Retina (tissue), 1 donor: ENCODE measurements at places on chromosomes 1 and 21.

DNA sequence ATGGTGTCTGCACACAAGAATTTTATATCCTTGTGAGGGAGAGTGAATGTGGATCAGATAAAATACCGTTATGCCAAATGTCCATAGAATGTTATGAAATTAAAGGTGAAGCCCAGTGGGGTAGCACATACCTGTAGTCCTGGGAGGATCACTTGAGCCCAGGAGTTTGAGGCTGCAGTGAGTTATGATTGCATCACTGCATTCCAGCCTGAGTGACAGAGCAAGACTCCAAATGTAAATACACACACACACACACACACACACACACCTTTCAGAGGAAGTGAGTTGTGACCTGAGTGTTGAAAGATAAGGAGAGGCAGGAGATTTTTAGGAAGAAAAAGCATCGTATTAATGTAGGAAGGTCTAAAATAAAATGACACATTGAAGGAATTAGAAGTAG is 28.1 kb upstream of the ZYG11A start:
- DNase-seq: no peak

DNA sequence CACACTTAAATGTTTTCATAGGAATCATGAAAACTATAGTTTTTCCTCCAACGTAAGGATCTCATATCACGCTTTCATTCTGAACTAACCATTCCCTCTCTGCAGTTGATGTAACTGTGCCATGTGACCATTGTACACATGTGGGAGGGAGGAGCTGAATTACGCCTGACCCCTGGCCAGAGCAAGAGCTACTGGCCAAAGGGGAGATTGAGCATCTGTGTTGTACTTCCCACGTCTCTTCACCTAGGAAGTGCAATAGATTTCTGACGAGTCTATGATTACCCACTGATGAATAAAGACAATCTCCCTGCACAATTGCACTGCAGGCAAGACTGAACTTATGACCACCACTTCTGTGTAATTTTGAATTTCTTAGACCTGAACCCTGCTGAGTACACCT is 24.0 kb downstream of the PTPRC start:
- DNase-seq: no peak

DNA sequence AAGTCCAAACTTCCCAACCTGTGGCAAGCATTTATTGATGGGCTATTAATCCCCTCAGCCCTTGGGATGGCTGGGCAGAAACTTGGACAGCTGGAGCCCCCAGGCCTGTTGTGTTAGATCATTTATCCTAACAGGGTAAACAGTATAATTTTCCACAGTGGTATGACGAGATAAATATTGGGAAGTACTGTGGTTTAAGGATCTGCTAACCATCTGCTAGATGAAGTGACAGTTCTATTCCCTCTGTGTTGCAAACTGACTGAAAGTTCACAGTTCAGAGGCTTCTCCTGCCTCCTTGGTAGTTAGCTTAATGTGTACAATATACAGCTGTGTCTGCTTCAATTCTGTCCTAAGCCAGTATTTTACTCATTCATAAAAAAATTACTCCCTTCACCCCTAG is 127.5 kb upstream of the CHODL start:
- no peak for DNase-seq

DNA sequence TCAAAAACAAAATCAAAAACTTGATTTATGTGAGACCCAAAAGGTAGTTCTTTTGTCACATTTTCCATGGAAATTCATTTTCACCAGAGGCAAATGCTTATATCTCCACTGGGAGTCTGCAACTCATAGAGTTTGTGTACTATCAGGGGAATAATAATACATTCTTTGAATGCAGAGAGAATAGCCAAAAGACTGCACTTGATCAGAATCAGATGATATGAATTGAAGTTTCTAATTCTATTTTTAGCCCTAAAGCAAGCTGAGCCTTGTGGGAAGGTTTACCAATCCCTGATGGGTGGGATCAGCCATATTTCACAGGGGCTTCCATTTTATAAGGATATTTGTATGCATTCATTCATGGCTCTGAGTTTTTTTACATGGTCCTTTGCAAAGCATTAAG is 49.6 kb downstream of the TSEN15 start:
- no peak for DNase-seq

DNA sequence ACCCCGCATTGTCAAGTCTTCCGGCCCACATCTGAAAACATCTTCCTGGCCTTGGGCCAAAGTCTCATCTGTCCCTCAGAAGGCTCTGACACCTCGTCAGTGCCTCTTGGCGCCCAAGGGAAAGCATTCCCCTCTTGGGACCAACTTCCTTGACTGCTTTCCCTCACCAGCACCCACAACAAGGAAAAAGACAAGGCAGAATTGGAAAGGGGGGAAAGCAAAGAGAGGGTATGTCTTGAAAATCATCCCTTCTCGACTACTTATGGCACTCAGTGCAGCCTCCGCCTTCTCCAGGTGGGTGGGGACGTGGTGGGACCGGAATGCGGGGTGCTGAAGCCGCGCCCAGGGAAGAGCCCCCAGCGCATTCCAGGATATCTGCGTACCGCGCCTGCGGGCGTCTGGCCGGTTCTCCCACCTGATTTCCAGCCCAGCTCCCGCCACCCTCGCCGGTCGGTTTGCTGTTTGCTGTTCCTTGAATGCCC is 554 bp upstream of the SLC39A1 start:
- no peak for DNase-seq

DNA sequence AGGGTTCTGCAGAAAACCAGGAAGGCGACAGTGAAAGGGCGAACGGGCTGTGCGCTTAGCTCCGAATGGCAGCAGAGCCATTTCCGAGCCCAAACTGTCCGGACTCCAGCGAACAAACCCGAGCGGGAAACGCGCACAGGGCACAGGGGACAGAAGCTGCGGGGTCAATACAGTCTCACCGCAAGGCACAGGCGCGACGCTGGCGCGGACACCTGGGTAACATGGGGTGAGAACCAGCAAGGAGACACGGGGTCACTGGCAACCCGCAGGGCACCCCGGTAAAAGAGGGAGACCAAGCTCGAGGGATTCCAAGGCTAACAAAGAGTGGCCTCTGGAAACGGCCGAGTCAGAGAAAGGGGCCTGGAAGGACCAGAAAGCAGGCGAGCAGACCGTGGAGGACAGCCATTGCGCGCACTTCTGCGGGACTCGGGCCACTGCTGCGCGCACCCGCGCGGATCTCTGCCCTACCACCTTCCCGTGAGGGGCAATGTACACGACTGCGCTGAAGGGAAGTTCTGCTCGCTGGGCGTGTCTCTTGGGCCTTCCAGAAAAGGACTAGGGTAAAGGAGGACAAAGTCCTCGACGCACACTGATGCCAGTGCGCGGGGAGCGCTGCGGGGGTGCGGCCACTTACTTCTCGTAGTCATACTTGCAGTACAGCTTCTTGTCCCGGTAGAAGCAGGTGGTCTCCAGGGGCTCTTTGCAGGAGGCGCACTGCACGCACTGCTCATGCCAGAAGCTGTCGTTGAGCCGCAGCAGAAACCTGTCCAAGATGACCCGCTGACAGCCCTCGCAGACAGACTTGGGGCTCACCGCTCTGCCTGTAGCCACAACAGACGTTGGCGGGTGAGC is 3.8 kb downstream of the LMX1A start:
- DNase-seq: peak; percentile 81

DNA sequence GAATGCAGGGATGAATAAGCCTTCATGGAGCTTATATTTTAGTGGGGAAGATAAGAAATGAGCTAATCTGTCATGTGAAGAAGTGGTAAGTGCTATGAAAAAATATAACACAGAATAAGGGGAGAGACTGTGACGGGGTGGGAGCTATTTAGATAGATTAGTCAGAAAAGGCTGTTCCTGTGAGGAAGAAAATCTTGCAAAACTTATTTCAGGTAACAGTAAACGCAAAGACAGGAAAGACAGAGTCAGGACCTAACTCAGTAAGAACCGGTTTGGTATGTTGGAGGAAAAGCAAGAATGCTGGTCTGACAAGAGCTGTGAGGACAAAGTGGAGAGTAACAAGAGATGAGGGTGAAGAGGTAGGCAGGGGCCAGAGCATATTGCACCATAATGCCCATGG is 22.0 kb downstream of the GNAI3 start:
- DNase-seq: no peak

- peak; percentile 46 for DNase-seq
Measured at GRCh38 chr1:20100632-20101355, 18.5 kb downstream of the PLA2G2D start.

GRCh38 chr21:33136847-33137502 is 67.0 kb downstream of the OLIG1 start:
- no peak for DNase-seq

- DNase-seq: no peak
Measured at GRCh38 chr1:227016990-227017389, 76.9 kb downstream of the COQ8A start.

GRCh38 chr1:233005703-233006102 is 55.3 kb downstream of the NTPCR start:
- peak; percentile 32 for DNase-seq

DNA sequence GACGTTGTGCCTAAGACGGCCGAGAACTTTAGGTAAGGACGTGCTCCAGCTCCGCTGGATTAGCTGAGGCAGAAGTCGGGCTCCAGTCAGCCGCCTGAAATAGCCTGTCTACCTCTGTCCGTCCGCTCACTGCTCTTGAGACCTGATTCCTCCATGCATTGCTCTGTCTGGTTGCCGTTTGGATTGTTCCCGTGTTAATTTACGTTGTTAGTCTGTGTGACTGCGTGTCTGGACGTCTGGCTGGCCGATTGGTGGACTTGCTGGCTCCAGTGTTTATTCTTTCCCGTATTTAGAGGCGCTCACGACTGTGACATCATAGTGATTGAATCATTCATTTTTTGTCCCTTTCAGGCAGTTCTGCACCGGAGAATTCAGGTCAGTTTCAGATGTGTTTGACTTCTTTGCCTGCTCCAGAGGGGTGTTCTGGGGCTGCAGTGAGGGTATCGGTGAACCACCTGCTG is 684 bp downstream of the PPIH start:
- no peak for DNase-seq
